ENCODE measurements at places on chromosomes 2 and 18. TPM values are rescaled to one million over a fixed set of nuclear protein-coding genes. Genes with fewer than 3 reads are reported as not detected.

DNA sequence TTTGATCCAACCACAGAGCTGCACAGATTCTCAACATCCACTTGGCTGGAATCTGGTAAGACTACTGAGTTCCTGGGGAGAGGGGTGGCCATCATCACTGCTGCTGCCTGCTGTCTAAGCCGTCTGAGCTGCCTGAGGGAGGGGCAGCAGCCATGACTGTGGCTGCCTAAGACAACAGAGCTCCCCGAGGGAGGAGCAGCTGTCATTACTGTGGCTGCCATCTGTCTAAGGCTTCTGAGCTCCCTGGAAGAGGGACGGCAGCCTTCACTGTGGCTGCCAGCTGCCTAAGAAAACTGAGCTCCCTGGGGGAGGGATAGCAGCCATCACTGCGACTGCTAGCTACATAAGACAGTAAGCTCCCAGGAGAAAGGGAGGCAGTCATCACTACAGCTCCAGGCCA is 584.4 kb downstream of the NR4A2 start:
- no peak overlapping the region for H3K4me3 ChIP-seq
- H3K27ac ChIP-seq, result no peak overlapping the region
- no peaks in the 10 kb centered on the region for H3K36me3 ChIP-seq
- no peak for DNase-seq

Gene POTEI
- not detected for total RNA-seq

- H3K4me3 ChIP-seq, result no peak overlapping the region
- no peak overlapping the region for H3K27ac ChIP-seq
These were observed 7.7 kb downstream of the CYP1B1 start for GRCh38 chr2:38068234-38068633.

- no peaks in the 10 kb centered on the region for H3K36me3 ChIP-seq
- no peak for DNase-seq
- H3K4me1 ChIP-seq, result peaks cover 13% of the 10 kb centered on the region
- H3K27ac ChIP-seq, result no peak overlapping the region
- no peak overlapping the region for H3K4me3 ChIP-seq
These were observed 13.4 kb upstream of the HPCAL1 start for GRCh38 chr2:10289352-10289751.
